ENCODE measurements at places on chromosomes 16 and 17.
A peak's percentile ranks its signal among the peaks of the same experiment; 100 is the strongest.

- no peak for DNase-seq
Measured at GRCh38 chr17:57597531-57598453, 147.3 kb downstream of the CCDC182 start.

DNA sequence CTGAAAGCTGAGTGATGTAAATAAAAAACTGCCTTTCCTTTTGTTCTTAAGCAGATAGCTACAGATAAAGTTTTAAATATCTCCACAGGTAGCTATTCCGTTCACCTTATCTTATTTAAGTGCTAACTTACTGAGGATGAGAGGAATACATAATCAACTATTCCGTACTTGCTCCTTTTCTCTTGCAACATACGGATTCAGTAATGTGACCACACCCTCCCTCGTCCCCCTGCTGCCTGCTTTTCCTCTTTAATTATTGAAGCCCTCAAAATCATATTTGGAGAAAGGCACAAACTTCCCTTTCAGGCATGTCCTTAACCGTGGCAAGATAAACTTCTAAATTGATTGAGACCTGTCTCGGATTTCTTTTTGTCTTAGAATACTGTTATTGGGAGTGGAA lies 101.4 kb downstream of the MAP2K4 start:
- no peak for DNase-seq

DNA sequence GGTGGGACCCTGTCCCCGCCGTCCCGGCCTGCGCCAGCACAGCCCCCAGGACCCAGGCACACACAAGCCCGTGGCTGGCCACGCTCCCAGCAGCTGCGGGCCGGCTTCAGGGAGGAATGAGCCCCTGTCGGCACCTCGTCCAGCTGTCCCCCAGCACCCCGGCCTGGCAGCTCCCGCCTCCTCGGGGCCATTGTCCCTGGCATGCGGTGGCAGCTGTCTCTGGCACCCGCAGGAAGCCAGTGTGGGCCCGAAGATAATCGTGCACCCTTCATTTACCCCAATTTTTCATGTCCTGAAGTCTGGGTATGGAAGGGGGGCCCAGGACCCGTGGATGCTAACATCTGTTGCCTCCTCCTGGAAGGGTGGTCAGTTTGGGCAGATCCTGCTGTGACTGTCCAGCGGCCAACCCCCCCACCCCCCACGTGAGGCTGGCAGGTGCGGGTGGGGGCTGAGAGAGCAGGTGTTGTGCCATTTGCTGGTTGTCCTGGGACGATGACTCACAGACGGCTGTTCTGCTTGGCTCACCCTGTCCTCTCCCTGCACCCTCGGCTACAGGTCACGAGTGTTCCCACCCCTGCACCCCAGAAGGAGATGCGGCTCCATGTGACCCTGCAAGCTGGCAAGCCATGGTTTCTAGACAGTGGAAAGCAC lies 4.0 kb upstream of the LMF1 start:
- DNase-seq, result no peak

GRCh38 chr16:29116980-29117379 lies 132.1 kb downstream of the LAT start:
- DNase-seq, result no peak

GRCh38 chr17:61238455-61238933 lies 161.1 kb upstream of the TBX2 start:
- no peak for DNase-seq

GRCh38 chr17:31266042-31266441 lies 31.0 kb downstream of the OMG start:
- no peak for DNase-seq

DNA sequence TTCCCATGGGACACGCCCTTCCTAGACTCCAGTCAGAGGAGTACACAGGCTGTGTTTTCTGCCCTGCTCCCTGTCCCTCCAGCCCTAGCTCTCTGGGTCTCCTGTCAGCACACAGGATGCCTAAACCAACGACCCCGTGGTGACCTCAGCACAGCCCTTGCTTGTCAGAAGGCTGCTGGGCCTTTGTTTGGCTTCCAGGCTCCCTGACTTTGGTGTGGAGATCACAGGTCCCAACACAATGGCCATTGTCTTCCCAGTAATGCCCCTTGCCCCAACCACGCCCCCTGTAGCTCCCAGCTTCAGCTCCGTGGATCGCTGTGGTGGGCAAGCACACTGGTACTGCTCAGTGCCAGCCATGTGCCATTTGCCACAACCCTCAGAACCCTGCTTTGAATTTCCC lies 15.0 kb downstream of the HNF1B start:
- no peak for DNase-seq

GRCh38 chr17:37761059-37761458 lies 16.2 kb upstream of the HNF1B start:
- no peak for DNase-seq

GRCh38 chr17:29870836-29871465 lies 59.1 kb downstream of the SSH2 start:
- DNase-seq, result no peak

DNA sequence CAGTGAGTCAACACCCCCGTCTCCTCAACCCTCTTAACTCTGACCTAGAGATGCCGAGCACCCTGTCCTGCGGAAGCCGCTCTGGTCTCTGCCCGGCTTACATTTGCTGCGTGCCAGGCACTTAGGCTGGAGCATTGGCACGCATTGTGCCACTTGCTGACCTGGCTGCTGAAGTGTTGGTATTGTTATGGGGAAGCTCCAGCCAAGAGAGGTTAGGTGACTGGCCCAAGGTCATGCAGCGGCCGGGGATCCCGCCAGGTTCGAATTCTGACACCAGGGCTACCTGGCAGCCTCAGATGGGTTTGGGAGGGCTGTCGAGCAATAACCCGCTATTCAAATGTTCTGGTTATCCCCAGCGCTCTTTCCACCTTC lies 5.0 kb upstream of the HSD17B1 start:
- DNase-seq, result no peak

DNA sequence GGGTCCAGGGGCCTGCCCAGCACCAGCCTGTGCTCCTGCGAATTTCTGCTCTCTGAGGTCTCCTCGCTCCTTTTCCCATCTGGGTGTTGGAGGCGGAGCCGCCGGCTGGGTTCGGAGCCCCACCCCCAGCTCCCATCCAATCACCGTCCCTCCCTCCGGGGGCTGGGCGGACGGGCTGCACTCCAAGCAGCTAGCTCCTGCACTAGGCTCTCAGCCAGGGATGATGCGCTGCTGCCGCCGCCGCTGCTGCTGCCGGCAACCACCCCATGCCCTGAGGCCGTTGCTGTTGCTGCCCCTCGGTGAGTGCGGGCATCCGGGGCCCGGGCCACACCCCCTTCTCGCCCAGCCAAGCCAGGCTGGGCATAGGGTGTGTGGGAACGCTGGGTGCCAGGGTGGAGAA lies at the start of gene NRN1L:
Gene NRN1L, plus strand, starts transcription at position 202 of the 400 bp plus-strand sequence. Its CDS starts 19 bp downstream, at position 221.
- DNase-seq, result no peak

- no peak for DNase-seq
Measured at GRCh38 chr16:50696575-50697420, 3.4 kb downstream of the NOD2 start.

GRCh38 chr16:85872734-85873133 lies 26.2 kb upstream of the IRF8 start:
- DNase-seq, result no peak

DNA sequence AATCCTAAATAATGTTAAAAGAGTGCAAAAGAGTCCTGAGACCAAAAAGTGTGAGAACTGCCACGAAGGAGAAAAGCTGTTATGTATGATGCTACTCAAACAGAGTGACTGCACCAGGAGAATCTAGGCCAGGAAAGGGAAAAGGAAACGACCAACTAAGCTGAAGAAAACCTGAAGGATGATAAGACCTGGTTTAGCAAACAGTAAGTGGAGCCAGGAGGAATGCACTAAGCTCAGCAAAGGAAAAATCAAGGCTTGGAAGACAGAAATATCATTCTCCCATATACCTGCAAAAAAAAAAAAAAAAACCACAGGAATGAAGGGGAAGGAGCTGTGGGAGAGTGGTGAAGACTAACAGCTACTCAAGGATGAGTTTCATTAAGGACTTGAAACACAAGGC lies 21.1 kb downstream of the CMC2 start:
- no peak for DNase-seq

DNA sequence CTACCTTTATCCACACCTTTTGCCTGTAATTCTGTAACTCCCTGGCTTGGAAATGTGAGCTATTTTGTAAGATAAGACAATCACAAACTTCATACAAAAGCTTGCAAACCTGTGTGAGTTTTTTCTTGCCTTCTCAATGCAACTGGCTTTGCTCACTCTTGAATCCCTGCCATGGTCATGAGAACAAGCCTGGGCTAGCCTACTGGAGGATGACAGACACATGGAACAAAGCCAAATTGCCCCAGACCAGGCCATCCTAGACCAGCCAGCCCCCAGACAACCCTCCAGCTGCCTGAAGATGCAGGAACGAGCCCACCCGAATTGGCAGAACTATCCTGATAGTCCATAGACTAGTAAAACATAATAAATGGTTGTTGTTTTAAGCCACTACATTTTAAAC lies 466.6 kb upstream of the ERCC4 start:
- no peak for DNase-seq

- no peak for DNase-seq
Measured at GRCh38 chr17:47267354-47267828, 13.8 kb downstream of the ITGB3 start.

DNA sequence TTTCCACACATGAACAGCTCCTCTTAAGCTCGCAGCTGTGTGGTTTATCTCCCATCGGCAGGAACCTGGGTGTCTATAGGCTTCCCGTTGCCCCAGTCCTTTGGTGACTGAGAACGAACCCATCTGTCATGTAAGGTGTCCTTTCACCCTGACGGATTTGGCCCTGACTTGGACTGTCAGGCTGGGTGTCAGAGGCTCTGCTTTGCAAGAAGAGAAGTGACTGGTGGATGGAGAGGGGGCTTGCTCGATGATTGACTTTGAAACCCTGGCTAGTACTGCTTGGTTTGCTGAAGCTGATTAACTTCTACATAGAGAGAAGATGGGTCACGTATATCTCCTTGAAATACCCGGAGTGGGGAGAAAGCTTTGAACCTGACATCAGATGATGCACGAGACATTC lies 42.9 kb downstream of the COX4I1 start:
- no peak for DNase-seq

DNA sequence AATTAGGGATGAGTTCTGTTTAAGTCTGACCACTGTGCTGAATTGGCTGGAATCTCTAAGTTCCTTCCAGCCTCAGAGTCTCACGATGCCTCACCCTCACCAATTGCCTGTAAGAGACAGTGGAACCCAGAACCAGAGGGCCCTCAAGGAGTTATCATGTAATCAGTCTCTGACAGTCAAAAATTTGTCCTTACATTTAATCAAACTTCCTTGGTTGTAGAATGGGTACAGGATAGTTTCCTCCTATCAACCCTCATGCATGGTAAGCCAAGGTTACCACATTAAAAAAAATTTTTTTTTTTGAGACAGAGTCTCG lies 83.2 kb downstream of the CDK5R1 start:
- no peak for DNase-seq

GRCh38 chr16:87135246-87136030 lies 181.8 kb downstream of the C16orf95 start:
- no peak for DNase-seq

GRCh38 chr16:55505333-55506015 lies 3.4 kb upstream of the LPCAT2 start:
- DNase-seq, result no peak

GRCh38 chr17:17391668-17392370 lies 85.0 kb upstream of the MED9 start:
- no peak for DNase-seq

- DNase-seq, result no peak
Measured at GRCh38 chr17:79537061-79537460, 73.8 kb downstream of the RBFOX3 start.

- no peak for DNase-seq
Measured at GRCh38 chr16:2586241-2586640, 48.4 kb downstream of the PDPK1 start.

GRCh38 chr16:15966420-15966819 lies 17.0 kb downstream of the ABCC1 start:
- no peak for DNase-seq

DNA sequence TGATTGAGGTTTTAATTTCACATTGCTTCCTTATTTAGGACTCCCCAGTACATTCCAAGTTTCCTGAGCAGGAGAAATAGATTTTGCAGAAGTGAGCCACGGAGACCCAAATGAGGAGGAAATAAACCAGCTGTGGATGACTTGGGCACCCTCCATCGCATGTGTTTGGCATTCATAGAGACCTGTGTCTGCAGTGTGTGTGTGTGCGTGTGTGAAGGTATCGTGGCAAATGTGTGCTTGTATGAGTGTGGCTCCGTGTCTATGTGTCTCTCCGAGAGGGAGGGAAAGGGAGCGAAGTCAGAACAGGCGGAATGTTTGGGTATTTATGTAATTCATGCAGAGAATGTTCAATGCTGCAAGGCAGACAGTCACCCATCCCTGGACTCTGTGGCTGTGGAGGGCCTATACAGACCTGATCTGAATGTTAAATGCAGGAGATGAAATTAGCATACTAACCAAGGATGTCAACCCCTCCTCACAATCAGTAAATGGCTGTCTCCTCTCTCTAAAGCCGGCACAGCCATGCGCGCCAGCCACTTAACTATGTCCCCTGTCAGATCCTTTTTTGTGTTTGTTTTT lies 186.0 kb upstream of the ZFHX3 start:
- no peak for DNase-seq

DNA sequence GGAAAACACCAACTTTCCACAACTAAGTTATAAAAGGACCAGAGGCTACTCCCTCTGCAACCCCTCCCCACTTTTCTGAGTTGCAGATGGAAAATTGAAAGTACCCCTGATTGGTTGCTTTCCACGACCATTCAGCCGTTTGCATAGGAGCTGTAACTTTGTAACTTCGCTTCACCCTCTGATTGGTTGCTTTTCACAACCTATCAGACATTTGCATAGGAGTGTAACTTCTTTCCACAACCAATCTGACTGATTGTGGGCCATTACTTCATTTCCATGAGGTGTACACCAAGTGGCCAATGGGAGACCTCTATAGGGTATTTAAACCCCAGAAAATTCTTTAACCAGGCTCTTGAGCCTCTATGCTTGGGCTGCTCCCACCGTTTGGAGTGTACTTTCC lies 644.1 kb downstream of the WWOX start:
- DNase-seq, result no peak

- peak; percentile 8 for DNase-seq
Measured at GRCh38 chr17:20156196-20157000, 147.2 kb downstream of the SPECC1 start.

DNA sequence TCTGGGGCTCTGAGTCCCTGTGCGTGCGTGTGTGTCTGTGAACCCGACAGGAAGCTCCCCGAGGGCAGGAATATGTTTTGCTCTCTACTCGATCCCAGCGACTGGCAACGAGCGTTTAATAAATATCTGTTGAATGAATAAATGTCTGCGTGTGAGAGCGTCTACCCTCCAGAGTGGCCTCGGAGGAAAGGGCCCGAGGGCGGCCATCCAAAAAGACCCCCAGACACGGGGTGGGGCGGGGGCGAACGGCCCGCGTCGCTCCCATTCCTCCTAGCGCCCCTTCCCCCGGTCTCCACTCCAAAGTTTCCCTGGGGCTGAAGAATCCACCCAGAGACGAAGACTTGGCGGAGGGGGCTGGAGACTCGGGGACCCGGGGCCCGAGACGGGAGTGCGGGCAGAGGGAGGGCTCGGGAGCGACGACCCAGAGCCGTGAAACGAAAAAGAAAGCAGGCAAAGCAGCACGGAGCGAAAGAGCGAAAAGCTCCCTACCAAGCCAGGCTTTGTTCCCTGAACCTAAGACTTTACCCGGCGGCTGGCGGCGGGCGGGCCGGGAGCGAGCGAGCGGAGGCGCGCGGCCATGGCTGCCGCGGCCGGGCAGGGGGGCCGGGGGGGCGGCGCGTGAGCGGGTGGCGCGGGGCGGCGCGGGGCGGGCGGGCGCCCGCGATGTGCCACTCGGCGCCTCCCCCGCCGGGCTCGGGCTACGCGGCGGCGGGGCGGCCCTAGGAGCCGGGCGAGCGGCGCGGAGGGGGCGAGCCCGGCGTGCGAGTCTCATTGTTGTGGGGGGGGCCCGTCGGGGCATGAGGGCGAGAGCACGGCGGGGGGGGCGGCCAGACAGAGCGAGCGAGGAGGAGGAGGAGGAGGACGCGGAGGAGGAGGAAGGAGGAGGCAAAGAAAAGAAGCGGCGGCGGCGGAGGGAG lies at the start of gene MLLT6:
Gene MLLT6, plus strand, starts transcription at position 668 of the 917 bp plus-strand sequence. CDS start 360 bp downstream, outside the sequence.
- DNase-seq, result peak; percentile 45
